Skeletal muscle cell (primary cell): ENCODE measurements at places on chromosomes 1 and 21.

DNA sequence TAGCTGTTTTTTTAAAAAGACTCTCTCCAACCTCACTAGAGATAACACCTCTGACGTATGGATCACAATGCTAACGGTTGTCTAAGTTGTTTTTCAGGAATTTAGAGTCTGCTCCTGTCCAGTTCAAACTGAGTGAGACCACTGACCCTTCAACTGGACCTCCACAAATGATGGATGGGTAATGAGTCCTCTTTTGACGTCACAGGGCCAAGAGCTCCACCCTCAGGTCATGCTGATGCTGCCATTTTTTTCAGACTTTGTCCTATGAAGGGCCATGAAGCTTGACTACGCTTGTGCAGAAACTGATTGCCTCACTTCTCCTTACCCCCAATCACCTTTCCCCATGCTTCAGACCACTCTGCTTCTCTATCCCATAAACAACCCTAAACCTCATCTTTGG is 16.6 kb downstream of the GRIK3 start:
- no peak for DNase-seq

- DNase-seq: peak; percentile 91
These were observed 63.7 kb downstream of the NAV1 start for GRCh38 chr1:201602413-201603265.

DNA sequence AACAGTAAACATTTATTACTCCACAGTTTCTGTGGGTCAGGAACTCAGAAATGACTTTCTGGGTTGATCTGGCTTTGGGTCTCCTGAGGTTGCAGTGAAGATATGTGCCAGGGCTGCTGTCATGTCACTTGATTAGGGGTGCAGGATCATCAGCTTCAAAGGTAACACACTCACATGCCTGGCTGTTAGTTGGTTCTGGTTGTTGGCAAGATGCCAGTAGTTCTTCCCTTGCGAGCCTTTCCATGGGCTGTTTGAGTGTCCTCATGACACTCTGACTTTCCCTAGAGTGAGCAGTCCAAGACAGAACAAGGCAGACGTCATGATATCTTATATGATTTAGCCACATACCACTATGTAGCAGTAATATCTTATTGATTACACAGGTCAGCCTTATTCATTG is 1.8 kb downstream of the SWT1 start:
- no peak for DNase-seq

DNA sequence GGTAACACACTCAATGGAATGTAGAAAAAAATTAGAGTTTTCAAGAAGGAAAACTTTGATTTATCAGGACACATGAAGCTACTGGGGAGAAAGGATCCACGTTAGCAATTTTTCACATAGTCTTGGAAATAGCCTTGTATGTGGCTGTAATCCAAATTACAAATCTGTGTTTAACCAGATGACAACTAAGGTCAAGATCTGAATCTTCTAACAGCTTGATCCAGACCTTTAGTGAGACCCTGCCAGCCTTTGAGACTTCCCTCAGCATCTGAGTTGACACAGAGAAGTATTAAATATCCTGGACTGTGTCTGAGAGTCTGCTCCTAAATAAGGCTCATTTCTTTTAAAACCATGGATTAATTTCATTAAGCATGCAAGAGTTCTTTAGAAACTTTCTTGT is 135.9 kb upstream of the KCNK2 start:
- no peak for DNase-seq

DNA sequence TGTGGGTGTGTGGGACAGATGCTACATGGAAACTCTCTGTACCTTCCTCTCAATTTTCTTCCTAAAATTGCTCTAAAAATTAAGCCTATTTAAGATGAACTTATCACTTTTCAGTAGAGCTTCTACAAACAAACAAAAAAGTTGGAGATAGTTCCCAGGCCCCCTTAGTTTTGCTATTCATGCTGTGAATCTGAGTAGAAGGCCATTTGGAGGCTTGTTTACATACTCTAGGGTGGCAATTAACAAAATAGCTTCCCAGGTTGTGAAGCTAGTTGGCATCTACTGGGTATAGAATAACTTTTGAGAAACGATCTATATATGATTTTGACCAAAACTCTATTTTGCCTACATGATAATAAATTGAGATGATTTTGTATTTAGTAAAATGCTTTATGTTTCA is 541.4 kb upstream of the B3GALT2 start:
- DNase-seq: no peak

DNA sequence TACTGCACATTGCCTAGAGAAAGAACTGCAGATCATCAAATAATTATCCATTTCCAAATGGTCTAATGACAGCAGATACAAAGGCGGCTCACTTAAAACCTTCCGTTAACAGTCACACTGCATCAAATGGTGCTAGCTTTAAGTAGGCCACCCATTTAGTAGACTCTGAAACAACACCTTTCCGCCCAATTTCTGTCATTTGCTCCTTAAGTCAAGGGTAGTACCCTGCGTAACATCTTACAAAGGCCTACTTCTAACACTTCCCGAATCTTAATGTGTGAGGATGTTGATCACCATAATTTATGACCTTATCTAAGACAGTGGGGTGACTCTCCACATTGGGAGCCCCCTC is 692 bp upstream of the RALGPS2 start:
- DNase-seq: no peak

GRCh38 chr1:167551362-167551761 is 2.2 kb downstream of the CREG1 start:
- DNase-seq: no peak

DNA sequence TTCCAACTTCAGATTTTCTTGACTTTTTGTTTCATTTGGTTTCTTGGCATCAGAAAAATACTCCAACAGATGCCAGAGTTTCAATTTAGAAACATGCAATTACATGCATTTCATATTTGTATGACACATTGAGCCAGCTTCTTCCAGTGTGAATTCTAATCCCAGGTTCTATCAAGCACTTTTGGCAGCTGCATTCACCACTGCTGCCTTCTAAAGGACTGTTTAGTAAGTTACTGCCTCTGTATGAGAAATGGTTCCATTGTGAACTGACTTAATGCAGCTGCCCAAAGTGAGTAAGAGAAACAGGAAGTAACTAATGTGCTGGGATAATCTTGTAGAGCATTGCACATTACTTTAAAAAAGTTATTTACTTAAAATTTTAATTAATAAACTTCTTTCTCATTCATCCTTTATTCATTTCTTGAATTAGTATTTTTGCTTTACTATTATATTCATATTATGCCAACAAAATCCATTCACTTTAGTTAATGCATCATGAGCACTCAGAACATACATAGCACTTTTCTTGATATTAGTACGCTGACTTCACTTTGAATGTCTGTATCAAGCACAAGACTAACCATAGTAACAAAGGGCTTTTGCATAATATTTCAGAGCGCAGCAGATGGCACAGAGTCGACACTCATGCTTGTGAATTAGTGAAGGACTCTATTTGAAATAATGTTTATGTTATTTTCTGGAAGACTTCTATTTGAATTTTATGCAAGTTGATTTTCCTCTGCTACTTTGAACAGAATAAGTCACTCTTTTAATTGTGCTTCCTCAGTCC is 9.8 kb downstream of the RGS18 start:
- no peak for DNase-seq

DNA sequence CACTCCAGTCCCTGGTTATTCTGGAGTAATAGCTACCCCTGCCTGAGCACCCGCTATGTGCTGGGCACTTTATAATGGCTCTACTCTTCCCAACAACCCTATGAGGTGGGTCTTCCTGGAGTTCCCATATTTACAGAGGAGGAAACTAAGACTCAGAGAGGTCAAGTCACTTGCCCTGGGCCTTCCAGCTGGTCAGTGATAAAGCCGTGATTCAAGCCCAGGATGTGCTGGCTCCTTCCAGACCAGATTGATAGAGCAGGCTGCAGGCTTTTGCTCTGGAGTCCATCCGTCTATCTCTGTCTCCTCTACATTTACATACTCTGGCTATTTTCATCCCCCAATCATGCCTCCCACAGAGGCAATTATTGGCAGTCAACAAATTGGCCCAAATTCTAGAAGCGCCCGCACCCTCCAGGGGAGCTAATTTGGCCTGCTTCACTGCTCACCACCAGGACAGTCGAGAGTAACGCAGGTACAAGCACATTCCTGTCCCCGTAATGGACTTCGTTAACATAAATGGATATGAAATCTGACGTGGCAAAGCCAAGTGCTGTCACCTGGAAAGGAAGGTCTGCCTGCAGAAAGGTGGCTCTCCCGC is 39.8 kb upstream of the SELENON start:
- DNase-seq: no peak

GRCh38 chr1:219505886-219506285 is 107.0 kb downstream of the ZC3H11B start:
- DNase-seq: no peak

- DNase-seq: peak; percentile 25
These were observed 654.9 kb upstream of the PKN2 start for GRCh38 chr1:88029142-88029541.

- no peak for DNase-seq
These were observed 11.5 kb downstream of the PHLDA3 start for GRCh38 chr1:201457508-201457960.

DNA sequence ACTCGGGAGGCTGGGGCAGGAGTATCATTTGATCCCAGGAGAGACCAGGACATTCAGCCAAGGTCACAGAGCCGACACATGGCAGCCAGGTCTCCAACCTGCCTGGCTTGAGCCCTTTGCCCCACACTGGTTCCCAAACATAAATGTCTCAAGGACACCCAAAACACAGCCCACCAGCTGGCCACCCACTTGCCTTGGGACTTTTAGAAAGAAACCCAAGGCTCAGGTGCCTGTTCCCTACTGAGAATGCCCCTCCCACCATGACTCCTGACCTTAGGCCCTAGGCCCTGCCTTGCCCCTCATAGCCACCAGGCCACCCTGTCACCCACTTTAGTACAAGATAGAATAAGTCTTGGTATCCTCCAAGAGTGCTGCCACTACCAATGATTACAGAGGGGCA is 41.9 kb upstream of the LRP8 start:
- no peak for DNase-seq

GRCh38 chr1:186391841-186392240 is 16.2 kb downstream of the ODR4 start:
- no peak for DNase-seq

DNA sequence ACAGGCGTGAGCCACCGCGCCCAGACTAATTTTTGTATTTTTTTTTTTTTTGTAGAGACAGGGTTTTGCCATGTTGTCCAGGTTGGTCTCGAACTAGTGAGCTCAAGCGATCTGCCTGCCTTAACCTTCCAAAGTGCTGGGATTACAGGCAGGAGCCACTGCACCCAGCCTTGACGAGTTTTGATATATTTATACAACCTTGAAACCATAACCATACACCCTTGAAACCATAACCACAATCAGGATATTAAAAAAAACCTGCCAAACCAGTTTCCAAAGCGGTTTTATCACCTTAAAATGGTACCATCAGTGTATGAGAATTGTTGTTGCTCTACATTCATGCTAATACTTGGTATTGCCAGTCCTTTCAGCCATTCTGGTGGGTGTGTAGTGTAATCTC is 3.7 kb upstream of the PHACTR4 start:
- no peak for DNase-seq

DNA sequence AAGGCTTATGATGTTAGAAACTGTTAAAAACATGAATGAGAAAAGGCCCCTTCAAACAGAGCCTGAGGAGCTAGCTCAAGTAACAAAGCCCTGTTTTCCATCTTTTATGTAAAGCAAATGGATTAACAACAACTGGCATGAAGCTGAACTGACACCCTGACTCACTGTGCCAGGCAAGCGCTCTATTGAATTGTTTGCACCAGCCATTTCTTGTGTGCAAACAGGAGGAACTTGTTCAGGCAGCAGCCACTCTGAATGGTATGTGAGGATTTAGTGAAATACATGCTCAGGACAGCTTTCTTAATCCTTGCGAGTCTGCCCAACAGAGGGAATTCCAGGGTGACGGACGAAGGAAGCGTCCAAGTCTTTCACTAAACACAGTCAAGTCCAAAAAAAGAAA is 291.1 kb upstream of the ADGRL2 start:
- DNase-seq: no peak

DNA sequence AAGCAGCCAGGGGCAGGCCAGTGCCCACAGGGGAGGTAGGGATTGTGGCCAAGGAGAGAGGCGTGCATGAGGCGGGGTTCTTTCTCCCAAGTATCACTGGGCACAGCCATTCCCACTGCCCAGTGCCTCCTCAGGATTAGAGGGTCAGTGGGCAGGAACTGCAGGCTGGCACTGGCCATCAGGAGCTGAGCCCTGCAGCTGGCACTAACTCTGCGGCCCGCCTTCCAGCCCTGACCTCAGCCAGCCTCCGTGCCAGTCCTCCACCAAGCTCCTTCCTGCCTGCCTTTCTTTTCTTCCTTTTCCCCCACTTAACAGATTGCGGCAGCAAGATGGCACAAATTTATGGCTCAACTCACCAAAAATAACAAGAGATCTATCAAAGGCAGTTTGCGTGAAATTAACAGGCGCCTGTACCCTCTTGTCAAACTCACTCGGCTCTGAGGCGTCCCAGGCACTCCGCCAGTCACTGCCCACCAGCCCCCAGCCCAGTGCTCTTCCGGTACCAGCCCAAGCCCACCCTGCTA is 11.1 kb downstream of the ADGRB2 start:
- no peak for DNase-seq

DNA sequence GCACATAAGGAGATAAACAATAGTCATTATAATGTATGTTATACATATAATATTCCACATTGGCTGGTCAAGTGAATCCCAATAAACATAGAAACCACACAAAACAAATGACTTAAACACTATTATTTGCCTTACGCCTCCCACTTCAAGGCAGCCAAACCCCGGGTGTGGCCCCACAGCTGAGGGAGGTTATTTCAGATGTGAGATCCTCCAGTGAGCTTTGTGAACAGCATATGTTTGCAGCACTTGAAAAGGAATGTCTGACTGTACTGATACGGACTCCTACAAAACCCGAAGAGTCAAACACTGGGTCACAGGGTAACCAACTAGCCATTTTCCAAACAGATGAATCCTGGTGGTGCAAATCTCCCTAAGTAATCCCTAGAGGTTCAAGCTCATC is 27.1 kb upstream of the DISP1 start:
- no peak for DNase-seq

GRCh38 chr1:71695821-71696220 is 586.5 kb downstream of the NEGR1 start:
- peak; percentile 25 for DNase-seq

- DNase-seq: peak; percentile 96
These were observed 59.9 kb downstream of the WARS2 start for GRCh38 chr1:119080586-119080985.

DNA sequence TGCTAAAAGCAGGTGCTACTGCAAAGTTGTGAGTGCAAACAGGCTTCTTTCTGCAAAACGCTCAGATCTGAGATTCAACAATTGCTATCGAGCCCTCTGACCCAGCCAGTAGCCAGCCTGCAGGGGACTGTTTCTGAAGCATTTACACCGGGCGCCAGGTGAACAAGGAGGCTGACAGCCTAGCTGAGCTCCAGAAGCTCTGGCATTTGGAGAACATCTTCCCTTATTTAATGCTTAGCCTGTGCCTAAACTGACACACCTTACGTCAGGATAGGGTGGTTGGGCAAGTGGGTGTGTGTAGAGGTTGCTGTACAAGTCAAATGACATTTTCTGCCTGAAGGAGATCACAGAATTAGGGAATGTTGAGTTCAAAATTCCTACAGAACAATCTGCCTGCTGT is 15.8 kb upstream of the PLA2G2C start:
- DNase-seq: no peak
